ENCODE measurements at places on chromosomes 5 and 9.

GRCh38 chr5:42492974-42493373 lies 69.7 kb downstream of the GHR start:
- no peak for DNase-seq

DNA sequence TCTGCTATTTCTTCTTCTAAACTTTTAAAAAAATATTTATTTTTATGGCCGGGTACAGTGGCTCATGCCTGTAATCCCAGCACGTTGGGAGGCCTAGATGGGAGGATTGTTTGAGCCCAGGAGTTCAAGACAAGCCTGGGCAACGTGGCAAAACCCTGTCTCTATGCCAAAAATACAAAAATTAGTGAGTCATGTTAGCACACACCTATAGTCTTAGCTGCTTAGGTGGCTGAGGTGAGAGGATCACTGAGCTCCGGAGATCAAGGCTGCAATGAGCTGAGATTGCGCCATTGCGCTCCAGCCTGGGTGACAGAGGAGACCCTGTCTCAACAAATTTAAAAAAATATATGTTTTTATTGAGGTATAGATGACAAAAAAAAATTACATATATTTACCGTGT lies 5.6 kb downstream of the AP3S1 start:
- no peak for DNase-seq

- no peak for DNase-seq
Measured at GRCh38 chr5:153168241-153168640, 322.2 kb upstream of the GRIA1 start.

GRCh38 chr5:9924614-9925013 lies 294.5 kb upstream of the TAS2R1 start:
- no peak for DNase-seq

DNA sequence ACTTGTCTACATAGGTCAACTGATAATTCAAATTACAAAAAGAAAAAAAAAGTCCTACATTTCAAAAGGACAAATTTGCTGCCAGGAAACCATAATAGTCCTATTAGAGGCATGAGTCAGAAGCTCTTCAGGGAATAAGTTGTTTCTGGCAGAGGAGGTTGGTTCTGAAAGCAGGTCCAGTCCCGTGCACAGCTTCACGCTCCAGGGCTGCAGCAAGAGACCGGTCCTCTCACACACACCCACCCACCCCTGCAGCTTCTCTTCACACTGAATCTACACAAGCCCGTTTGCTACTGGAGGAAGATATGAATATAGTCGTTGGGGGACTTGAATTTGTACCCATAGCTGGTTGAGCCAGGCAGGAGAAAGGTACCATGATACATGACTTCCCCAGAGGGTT lies 36.9 kb upstream of the SLC1A3 start:
- no peak for DNase-seq

GRCh38 chr5:103668281-103668680 lies 105.7 kb upstream of the NUDT12 start:
- DNase-seq: no peak

DNA sequence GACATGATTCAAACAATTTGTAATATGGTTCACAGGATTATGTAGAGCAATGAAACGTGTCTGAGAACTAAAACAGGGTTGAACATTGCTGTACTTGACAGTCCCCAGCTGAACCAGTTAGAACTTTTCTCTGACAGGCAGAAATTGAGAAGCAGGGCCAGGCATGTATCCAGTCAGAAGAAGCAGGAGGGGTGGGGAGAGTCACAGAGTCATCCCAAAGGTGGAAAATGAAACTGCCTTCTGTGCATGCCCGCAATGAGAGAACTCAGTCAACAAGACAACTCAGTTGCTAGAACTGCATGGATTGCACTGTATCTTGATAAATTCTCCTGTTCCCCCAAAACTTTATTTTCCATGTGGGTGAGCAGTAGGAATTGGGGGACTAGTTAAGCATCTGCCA lies 72.9 kb upstream of the PRLR start:
- no peak for DNase-seq

DNA sequence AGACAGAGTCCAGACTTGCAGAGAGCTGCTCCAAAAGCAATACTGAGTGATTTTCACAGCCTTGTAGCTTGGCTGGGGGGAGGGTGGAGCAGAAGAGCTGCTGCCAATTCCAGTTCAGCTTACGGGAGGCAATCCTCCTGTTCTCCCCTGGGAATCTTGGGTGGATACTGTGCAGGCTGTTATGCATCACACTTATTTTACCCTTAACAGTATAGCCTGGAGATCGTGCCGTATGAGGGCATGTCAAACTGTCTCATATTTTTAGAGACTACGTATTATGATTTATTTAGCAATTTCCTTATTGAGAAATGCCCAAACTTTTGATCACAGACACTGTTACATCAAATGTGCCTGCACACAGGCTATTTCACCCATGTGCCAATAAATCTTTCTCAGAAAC lies 85.2 kb downstream of the BASP1 start:
- DNase-seq: no peak

DNA sequence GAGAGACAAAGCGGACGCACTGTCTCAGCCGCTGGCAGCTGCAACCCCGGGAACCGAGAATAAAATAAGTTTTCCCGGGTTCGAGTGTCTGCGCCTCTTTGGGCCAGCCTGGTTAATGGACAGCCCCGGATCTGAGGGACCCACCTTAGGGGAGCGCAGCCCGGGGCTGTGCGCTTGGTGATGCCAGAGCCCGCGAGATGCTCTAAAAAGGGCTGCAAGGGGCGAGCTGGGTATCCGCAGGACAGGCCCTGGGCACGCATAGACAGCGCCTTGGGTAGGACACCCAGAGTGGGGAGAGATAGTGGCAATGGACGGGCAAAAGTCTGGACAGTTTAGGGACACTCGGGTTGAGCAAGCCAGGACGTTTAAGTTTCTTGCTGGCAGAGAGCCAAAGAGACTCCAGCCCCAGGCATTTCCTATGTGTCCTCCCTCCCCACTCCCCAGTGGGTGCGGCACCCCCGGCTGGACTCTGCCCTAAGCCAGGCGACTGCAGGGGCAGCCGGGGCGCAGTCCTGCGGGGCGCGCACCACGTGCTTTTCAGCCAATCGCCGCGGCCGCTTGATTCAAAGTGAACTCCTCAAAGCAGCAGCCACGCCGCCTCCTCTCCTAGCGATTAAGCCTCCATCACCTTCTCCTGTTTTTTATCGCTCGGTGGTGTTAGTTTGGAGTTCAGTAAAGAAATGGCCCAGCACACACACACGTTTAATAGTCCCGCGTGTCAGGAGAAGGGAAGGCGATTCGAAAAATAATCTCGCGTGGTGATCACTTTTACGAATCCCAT lies 616 bp upstream of the ENC1 start:
- no peak for DNase-seq

DNA sequence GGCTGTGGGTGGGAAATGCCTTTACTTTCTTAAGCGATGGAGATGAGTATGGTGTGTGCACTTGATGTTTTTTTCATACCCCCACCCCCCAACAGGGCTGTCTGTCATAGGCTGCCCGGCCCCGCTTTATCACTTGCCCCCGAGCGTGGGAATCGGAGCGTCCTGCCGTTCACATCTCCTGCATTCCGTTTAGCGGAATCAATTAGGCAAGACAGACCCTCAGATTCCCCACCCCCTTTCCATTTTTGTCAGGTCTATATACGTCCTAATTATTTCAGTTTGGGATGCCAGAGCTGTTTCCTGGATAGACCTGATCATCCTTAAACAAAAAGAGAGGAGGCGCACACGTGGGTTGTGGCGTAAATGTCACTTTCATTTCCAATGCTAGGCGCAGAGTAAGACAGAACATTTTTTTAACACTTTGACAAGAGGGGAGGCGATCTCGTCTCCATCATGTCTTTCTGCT lies 217.2 kb downstream of the MEF2C start:
- no peak for DNase-seq

GRCh38 chr5:133450286-133450685 lies 162.1 kb downstream of the FSTL4 start:
- no peak for DNase-seq

DNA sequence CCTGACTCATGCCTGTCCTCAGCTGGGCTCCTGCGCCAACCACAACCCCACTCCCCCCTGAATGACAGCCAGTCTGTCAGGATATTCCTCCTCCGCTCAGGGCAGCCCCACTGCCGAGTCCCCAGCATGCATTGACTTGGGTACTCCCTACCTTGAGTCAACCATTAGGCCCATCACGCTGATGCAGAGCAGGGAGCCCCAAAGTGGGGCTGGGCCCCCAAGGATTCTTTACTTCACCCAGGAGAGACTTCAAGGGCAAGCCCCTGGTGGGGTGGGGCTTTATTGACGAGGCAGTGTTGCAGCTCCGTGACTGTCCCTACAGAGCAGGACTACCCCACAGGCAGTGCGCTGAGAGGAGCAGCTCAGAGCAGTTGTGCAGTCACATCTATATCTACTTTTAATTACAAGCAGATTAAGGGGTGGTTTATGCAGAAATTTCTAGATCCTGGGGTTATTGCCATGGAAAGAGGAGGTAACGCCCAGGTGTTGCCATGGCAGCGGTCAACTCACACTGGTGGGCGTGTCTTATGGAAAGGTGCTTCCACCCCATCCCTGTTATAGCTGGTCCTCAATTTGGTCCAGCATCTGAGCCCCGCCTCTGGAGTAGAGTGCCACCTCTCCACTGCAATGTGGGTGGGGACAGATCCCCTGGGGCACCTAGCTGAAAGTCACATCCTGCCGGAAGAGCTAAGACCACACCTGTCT lies 32.1 kb upstream of the FCN1 start:
- DNase-seq: no peak

GRCh38 chr5:72046106-72046505 lies 61.2 kb upstream of the MAP1B start:
- no peak for DNase-seq

DNA sequence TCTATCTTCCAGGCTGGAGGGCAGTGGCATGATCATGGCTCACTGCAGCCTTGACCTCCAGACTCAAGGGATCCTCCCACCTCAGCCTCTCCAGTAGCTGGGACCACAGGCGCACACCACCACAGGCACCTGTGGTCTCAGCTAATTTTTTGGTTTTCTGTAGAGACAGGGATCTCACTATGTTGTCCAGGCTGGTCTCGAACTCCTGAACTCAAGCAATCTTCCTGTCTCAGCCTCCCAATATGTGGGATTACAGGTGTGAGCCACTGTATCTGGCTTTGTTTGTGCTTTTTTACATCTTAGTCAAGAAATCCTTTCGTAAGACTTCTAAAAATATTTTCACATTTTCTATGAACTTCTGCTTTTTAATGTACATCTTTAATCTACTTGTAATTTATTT lies 116.9 kb downstream of the DENND1A start:
- DNase-seq: no peak

Measured in stimulated activated CD4-positive, alpha-beta T cell treated with anti-CD3 and anti-CD28 coated beads, TNF-alpha, amount 100 ng/mL, for 4 hours (primary cell).